ENCODE measurements at places on chromosomes 12 and 14.
A peak's percentile ranks its signal among the peaks of the same experiment; 100 is the strongest.

- no peak for DNase-seq
These were observed 10.0 kb downstream of the DNAH10 start for GRCh38 chr12:123772074-123772473.

DNA sequence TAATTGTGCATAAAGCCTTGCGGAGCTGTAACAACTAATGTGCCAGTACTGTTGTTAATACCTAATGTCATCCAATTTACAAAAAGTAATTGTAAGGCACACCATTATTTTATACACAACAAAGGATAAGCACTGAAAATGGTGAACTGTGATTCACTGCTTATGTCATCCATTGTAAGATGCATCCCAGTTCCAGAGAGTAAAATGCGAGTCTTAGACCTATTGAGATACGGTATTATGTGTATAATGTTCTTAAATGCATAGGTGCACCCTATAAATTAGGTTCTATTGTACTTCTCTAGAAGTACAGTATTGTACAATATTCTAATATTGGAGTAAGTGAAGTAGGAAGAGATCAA is 406 bp downstream of the PARP2 start:
- DNase-seq, result no peak

DNA sequence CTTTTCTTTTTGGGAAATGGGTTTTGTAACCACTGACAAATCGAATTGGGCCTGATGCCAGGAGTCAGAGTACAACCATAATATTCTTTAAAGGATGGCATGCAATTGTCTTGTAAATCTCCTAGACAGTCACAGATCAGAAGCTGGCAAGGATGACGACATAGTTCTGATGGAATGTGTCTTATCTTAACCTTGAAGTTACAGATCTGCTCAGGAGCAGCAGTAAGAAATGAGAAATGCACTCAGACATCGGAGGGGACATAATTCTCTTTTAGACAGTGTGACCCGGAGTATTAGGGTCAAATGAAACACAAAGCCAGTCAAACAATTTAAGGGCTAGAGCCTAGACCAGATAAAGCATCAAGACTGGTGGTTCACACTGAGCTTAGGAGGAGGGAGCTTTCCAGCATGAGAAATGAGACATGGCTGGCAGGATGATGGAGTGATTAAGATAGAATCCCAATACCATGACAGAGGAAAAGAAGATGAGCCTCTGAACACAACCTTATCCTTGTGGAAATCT is 17.5 kb downstream of the CBX5 start:
- no peak for DNase-seq

DNA sequence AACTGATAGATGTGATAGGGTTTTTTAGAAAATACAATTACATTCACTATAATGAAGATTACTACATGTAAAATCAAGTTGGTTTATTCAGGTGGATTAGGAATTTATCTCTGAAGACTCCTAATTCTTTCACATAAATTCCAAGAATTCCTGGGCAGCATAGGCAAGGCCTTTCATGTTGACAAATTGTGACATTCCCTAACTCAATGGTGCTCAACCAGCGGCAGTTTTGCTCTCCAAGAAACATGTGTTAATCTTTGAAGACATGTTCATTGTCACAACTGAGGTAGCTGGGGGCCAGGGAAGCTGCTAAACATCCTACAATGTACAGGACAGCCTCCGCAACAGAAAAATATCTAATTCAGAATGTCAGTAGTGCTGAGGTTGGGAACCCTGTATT is 46.3 kb downstream of the PTPRQ start:
- DNase-seq, result no peak

DNA sequence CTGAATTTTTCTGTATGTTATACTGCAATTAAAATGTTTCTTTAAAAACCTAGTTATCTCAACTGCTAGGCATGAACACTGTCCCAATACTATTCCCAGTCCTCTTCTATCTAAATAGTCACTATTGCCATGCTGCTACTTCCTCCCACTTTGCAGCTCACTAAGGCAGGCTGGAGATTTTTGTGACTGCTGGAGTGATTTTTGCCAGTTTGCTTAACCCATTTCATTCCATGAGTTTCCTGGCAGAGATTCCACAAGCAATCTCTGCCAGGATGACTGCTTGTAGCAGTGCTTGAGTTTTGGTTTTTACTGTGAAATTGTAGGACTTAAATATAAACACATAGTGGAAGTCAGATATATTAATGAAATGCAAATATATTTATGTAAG is 80.8 kb downstream of the BHLHE41 start:
- DNase-seq, result no peak

DNA sequence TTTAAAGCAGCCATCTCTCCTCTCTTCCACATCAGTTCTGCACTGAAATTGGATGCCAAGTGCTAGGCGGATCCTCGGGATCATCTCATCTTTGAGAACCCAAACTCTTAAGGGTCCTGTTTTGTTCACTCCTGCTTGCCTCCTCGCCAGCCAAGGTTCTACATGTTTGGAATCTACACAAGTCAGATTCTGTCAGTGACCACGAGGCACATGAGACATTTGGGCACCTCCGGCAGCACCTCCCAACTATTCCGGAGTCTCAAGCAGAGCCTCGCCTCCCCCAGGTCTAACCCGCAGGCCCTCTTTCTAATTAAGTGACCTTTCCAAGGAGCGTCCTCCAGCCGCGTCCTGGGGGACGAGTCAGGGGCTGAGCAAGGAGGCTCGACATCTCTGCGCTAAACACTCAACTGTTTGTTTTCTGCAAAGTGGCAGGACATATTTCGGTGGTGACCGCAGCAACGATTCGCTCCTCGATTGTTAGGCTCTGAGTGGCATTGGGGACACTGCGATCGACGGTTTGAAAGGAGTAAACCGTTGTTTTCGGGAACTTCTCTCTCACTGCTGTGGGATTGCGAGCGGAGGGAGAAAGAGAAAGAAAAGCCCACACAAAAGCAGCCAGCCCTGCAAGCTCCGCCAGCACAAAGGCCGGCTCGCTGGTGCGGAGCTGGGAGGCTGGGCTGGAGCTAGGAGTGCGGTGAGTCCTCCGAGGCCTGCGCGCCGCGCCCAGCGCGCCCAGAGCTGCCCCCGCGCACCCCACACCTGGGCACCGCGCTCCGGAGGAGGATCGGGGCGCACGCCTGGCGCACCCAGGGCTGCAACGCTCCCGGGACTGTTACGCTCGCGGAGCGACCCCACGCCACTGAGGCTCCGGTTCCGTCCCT is 640 bp downstream of the ARMH4 start:
- DNase-seq, result peak; percentile 36

- no peak for DNase-seq
These were observed 321.4 kb upstream of the RGS6 start for GRCh38 chr14:71610797-71611196.

DNA sequence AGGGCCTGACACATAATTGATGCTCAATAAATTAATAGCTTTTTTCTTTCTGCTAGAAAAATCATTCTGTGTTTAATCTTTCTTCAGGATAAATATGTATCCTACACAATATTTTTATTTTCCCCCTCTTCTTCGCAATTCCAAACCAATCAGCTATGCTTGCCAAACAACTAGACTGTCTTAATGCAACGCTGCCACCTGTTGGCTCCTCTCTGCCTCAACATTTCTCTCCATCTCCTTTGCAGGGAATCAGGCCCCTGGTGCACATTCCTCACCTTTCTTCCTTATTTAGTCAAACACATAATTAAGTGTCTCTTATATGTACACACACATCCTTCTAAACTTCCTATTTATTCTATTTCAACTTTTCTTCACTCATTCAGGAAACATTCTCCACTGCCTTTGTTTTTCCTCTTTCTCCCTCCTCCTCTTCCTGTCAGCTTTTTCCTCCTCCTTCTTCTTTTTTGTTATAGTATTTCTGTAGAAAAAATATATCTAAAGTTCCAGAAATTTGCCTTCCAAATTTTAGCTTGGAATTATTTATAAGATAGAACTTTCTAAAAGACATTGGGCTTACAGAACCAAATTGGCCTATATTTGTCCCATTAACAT is 406.0 kb downstream of the PRKD1 start:
- DNase-seq, result peak; percentile 15

DNA sequence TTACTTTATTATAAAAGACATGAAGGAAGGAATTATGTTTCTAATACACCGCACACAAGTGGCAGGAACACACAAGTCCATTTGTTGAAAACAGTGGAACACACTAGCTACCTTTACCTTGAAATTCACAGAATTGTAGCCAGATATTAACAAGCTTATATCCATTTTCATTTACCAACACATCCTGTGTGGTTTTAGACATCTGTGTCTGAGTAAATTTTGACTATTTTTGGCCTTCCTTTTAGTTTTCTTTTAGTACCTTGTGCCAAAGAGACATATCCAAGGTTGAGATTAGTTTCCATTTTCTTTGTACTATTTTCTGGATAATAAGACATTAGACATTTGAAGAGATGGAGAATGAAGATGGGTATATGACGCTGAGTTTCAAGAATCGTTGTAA is at the start of gene KLRF2:
TSS of gene KLRF2 (plus strand) at position 244 of the 400 bp plus-strand sequence. CDS start at position 351, 107 bp downstream.
- DNase-seq, result no peak
